SJSA1 (cell line): ENCODE measurements at places on chromosomes 7 and 10. TPM values are rescaled to one million over a fixed set of nuclear protein-coding genes. Genes with fewer than 3 reads are reported as not detected.

- DNase-seq: no peak
These were observed at the start of gene HKDC1 for GRCh38 chr10:69220041-69220451. TSS of gene HKDC1 (plus strand) at chr10:69220332. CDS start at chr10:69220436, 104 bp downstream.

- no peak for DNase-seq
These were observed 41.8 kb downstream of the FGFR2 start for GRCh38 chr10:121556455-121556854.

- DNase-seq: no peak
These were observed 276.9 kb downstream of the ZMYND11 start for GRCh38 chr10:412109-412508.

DNA sequence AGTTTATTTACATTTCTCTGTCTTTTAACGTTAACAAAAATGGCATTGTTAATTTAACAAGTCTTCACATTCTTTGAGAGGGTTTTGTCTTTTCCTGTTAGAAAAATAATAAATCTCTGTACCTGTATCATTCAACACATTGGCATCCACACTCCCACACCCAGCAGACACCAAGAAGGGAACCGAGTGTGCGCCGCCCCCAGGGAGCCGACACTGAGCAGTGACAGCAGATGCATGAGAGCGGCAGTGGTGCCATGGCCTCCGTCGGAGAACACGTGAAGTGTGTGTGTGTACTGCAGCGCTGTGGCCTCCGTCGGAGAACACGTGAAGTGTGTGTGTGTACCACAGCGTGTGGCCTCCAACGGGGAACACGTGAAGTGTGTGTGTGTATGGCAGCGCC is 63.3 kb downstream of the DYNC2I1 start:
- DNase-seq: no peak

DNA sequence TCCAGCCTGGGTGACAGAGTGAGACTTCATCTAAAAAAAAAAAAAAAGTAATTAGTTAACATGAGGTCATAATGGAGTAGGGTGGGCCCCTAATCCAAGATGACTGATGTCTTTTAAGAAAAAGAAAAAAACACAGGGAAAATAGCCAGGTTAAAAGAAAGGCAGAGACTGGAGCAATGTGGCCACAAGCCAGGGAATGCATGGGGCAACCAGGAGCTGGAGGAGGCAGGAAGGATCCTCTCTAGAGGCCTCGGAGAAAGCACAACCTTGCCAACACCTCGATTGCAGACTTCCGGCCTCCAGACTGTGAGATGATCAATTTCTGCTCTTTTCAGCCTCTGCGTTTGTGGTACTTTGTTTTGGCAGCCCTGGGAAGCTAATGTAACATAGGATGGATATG is 121.5 kb downstream of the ITIH5 start:
- DNase-seq: no peak

- no peak for DNase-seq
These were observed 445 bp upstream of the PVRIG start for GRCh38 chr7:100219271-100219737.

- DNase-seq: no peak
These were observed 32.9 kb upstream of the CRYGN start for GRCh38 chr7:151472644-151473380.

DNA sequence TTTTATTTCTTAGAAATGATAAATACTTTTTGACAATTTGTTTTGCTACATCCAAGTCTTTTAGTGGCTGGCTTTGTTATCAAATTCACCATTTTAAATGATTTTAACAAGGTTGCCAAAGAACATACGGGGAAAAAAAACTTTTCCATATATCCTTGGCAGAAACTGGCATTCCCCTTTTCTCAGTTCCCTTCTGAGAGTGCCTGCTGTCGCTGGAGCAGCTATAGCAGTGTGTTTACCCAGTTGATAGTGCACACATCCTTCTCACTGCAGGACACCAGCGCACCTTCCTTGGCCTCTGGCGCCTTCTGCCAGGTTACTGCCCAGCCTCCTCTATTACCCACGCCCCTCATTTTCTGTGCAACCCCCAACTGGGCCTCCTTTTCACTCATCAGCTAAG is 94.1 kb downstream of the ALOX5 start:
- no peak for DNase-seq

DNA sequence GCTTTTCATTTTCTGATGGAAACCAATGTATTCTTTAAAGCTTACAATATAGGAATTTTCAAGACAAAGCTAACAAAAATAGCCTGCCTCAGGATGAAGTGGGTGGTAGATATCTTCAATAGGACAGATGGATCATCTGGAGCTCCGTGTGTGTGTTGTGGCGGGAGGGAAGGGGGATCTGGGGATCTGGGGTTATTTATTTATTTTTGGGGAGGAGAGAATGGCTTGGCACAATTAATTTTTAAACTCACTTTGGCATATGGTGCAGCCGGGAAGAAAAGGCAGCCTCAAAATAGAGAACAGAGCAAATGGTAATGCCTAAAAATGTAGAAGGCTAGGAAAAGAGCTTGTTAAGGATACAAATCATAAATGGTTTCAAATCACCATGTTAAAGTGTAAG is 11.6 kb upstream of the ABLIM1 start:
- no peak for DNase-seq

- DNase-seq: no peak
These were observed 5.6 kb upstream of the PAX2 start for GRCh38 chr10:100739517-100740368.

GRCh38 chr7:610141-610530 is 90.5 kb upstream of the PDGFA start:
- DNase-seq: no peak

- no peak for DNase-seq
These were observed 82.9 kb upstream of the SMNDC1 start for GRCh38 chr10:110387617-110387982.

DNA sequence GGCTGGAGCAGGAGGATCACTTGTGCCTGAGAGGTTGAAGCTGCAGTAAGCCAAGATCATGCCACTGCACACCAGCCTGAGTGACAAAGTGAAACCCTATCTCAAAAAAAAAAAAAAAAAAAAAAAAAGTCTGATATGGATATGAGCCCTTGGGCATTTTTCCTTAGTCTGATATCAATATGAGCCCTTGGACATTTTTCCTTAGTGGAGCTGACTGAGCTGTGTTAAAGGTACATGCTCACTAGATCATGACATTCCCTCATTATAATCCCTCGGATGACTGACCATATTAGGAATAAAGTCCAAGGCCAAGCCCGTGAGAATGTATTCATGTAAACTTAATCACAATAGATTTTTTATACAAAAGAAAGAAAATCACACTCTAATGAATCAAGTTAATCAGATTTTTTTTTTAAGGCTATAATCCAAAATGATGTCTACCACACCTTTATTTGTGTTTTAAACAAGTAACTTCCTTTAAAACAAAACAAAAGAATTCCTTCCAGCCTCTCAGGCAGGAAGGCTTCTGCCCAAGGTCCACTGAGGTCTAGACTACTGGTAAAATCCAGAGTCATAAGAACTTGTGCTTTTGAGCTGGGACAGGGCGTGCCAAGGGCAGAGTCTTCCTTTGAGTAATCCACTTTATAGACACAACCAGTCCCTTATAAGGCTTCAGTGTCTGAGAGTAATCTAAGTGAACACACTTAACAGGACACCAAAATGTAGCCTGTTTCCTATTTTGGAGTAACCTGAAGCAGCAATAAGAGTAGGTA is 5.5 kb downstream of the PPA1 start:
- DNase-seq: no peak

DNA sequence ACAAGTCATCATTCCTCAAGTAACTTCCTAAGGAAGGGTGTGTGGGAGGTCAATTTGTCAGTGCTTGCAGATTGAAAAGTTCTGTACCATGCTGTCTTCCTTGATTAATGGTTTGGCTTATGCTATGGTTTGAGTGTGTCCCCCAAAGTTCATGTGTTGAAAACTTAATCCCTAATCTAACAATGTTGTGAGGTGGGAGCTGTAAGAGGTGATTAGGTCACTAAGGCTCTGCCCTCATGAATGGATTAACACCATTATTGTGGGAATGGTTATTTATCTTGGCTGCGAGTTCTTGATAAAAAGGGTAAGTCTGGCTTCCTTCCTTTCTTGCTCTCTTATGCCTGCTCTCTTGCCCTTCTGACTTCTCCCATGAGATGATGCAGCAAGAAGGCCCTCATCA is 29.3 kb upstream of the TMEM229A start:
- no peak for DNase-seq

DNA sequence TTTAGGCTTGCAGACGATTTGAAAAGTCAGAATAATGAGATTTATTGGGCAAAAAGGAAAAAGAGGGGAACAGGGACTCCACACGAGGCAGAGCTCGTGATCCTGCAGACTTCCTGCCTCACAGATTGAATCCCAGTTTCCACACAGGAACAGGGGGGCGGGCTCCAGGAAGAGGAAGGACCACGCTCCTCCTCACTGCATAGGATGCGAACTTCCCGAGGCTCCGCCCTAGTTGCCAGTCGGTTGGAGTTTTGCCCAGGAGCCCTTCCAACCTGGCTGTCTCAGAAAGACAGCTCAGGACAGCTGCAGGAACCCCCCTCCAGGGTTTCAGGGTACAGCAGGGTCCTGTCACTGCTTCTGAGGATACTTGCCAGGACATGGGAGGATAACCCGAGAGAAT is 488.3 kb upstream of the ADARB2 start:
- DNase-seq: no peak

DNA sequence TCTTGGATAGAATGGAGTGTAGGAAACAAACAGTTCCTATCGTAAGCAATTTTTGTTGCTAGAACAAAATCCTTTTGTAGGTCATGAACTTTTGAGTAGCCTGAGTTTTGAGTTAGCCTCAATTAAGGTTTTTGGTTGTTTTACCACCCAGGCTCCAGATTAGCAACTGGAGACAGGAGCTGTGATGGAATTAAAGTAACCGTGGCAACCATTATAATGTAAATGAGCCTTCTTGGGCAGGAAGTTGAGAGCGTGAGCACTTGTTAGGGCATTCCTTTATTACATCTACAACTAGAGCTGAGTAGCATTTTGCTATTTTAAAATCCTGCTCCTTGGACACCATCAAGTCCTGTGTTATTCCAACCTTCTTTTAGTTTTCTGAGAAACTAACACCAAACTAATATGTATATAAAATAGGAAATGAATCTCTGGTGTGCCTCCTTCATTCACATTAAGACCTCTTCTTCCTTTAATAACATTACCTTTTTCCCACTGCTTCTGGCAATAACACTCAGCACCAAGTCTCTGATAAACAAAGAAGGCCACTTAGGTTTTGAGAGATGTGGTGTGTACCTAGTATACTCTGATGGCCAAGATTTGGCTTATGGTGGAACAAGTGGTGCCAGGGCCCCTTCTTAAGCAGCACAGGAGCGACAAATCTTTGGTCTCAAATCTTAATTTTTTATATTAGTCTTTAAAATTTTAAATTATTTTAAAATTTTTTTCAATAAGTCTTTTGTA is 34.0 kb downstream of the AHCYL2 start:
- no peak for DNase-seq

DNA sequence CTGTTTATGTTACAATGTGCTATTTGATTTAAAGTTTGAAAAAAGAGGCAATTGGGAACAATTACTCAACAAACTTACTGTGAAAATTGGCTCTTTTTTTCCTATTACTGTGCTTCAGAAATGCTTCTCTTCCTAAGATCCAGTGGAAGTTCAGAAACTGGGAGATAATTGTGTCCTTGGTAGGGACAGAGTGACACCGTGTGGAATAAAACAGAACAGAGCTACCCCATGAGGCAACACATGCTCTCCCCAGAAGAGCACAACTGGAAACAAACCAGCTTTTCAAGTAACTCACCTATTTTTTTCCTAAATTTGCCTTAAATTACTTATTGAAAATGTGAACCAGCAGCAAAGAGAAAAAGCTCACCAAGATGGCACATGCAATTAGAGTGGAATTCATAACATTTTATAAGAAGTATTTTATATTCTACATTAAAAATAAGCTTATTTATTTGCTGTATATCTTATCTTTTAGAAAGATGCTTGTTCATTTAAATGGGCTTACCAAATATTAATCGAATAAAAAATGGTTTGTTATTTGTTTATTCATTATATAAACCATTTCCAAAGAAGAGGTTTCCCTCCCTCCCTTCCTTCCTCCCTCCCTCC is 346.1 kb upstream of the ANKRD30A start:
- peak; percentile 70 for DNase-seq

FKBP6 gene
- not detected in 2 replicates for total RNA-seq

JAKMIP3 gene
- total RNA-seq: 0.16 and 0.75 TPM in 2 replicates

MACC1 gene
- total RNA-seq: not detected in 2 replicates

LBX1 gene
- not detected in 2 replicates for total RNA-seq

AKR1C8 gene
- 0.16 TPM in 1 of 2 replicates, not detected in the other for total RNA-seq

SGMS1 gene
- 85.5 and 109 TPM in 2 replicates for total RNA-seq

MGAM2 gene
- not detected in 2 replicates for total RNA-seq

C10orf53 gene
- not detected in 2 replicates for total RNA-seq

OPN4 gene
- not detected in 2 replicates for total RNA-seq

VSTM4 gene
- total RNA-seq: 1.8 and 3.7 TPM in 2 replicates
